Activated B cell treated with CpG ODN at 0.5 μM for 24 hours (primary cell): ENCODE measurements at places on chromosomes 1 and 21.

DNA sequence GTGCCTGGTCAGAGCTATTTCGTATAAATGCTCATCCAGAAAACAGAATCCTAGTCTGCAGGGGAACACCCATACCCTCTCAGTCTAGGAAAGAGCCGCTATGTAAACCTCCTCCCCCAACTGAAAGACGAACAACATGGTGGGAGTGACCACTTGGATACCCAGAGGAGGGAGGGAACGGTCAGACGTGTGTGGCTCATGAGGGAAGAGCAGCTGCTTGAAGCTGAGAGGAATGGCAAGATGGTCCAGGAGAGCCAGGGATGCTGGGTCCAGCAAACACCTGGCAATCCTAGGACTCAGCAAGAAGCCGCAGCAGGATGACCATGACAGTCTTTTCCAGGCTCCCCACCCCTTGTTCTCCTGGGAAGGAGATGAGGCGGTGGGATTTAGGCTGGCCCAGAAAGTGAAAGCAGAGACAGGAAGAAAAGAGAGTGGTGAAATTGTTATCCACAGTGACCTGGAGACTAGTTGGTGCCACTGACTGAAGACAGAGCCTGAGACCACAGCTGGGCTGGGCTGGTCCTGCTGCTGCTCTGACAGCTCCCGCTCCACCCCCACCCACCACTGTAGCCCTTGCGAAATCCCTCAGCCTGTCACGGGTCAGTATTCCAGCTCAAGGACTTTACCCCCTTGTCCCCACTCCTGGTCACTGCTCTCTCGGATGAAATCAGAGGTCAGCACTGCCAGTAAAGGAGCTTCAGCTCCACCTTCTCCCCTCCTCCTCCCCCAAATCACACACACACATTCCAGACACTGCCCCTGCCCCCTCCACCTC, 3.6 kb downstream of the CERS2 start:
- H3K27me3 ChIP-seq, result no peaks in the 10 kb centered on the region
- DNase-seq, result no peak
- H3K4me3 ChIP-seq, result no peak overlapping the region
- peaks cover 40% of the 10 kb centered on the region for H3K4me1 ChIP-seq
- peak overlapping the region; percentile 63 for H3K27ac ChIP-seq

DNA sequence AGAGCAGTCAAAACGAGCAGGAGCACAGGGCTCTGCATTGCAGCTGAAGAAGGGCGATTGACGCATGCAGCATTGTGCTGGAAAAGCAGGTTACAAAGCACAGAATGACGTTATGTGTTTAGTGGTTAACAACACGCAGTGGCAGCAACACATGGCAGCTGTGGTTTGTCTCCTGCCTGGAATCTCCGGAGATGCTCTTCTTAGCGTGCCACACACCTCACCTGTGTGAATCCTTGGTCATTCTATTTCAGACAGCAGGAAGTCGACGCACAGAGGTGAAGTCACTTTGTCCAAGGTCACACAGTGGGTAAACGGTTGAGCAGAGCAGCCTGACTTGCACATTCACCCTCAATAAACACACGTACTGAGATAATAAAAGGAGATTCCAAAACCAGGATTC, 14.7 kb downstream of the OBSCN start:
- H3K27ac ChIP-seq, result no peak overlapping the region
- DNase-seq, result no peak
- H3K4me3 ChIP-seq, result no peak overlapping the region

DNA sequence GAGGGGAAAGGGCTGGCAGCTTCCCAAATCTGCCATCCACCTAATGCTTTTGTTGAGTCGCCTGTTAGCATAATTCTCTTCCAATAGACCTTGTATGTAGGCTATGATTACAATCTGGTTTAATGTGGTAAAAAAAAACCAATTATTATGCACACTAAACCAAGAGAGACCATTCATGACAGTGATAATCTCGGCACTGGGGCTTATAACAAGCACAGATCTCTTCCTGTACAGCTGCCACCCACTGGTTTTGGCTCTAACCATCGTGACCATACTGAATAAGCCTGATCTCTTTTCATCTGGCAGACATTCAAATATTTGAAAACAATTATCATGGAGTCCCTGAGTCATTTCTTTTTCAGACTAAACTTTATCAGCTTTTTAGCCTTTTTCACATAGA, 12.0 kb upstream of the SYT14 start:
- no peak overlapping the region for H3K27ac ChIP-seq
- peaks cover 14% of the 10 kb centered on the region for H3K27me3 ChIP-seq
- no peaks in the 10 kb centered on the region for H3K4me1 ChIP-seq
- DNase-seq, result no peak

- no peaks in the 10 kb centered on the region for H3K27me3 ChIP-seq
- no peak for DNase-seq
- H3K4me1 ChIP-seq, result peaks cover 41% of the 10 kb centered on the region
- H3K4me3 ChIP-seq, result no peak overlapping the region
Measured at GRCh38 chr1:67332653-67333529, 25.2 kb downstream of the IL12RB2 start.

DNA sequence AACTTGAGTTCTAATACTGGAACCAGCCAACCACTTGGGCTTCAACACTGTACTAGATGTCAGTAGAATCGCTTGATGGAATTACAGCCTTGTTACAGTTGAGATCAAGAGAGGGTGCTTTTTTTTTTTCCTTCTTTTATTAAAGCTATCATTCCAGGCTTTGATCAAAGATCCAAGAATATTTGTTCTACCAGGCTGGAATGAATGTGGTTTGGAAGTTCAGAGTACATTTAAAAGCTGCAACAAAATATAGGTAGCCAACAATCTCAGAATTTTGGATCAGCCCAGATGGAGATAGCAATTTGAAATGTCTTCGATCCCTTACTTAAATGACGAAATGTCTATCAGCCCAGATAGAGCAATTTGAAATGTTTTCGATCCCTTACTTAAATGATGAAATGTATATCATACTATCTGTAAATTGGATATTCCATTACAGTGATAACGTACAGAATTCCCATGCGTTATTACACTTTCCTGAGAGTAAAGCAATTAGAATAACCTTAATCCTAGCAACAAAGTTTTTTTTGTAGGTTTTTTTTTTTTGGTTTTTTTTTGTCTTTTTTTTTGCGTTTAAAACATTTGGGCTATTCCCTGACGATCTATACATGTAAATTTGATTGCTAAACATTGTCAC, 3.6 kb downstream of the ZNF281 start:
- H3K27ac ChIP-seq, result no peak overlapping the region
- H3K4me3 ChIP-seq, result peak overlapping the region; percentile 42
- peaks cover 75% of the 10 kb centered on the region for H3K36me3 ChIP-seq
- peaks cover 54% of the 10 kb centered on the region for H3K4me1 ChIP-seq
- H3K27me3 ChIP-seq, result no peaks in the 10 kb centered on the region

GRCh38 chr1:160451119-160451858, 50.9 kb downstream of the VANGL2 start:
- H3K27me3 ChIP-seq, result no peaks in the 10 kb centered on the region
- no peaks in the 10 kb centered on the region for H3K36me3 ChIP-seq
- H3K27ac ChIP-seq, result peak overlapping the region; percentile 74
- DNase-seq, result no peak
- H3K4me3 ChIP-seq, result peak overlapping the region; percentile 26

- H3K27ac ChIP-seq, result no peak overlapping the region
- no peaks in the 10 kb centered on the region for H3K27me3 ChIP-seq
- DNase-seq, result no peak
- H3K36me3 ChIP-seq, result peaks cover 63% of the 10 kb centered on the region
Measured at GRCh38 chr1:180085331-180085730, 69.3 kb upstream of the QSOX1 start.

DNA sequence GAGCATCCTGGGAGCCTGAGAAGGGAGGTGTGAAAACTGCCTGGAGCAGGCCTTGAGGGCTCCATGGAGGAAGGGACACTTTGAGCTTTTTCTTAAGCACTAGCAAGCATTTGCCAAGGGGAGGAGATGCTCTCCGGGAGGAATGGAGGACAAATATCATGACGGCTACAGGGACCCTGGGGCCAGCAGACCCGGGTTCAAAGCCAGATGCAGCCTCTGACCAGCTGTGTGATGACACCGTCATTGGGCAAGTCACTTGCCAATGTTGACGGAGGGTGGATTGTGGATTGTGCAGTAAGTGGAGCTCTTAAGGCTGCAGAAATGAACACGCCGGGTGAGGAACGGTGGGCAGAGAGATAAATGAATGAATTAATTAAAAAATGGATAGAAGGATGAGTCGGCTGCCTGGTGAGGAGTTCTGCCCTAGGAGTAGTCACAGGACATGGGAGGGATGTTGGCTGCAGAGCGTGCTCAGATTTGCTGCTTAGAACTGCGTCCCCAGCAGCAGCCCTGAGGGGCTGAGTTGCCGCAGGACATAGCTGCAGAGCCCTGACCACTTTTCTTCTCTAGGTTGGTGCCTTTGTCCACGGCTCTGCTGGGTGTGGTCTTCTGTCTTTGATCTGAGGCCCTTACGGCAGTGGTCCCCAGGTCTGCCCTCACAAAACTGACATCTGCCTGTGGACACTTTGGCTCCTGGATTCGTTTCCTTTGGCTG, 507.6 kb downstream of the NPHP4 start:
- H3K36me3 ChIP-seq, result no peaks in the 10 kb centered on the region
- no peak overlapping the region for H3K4me3 ChIP-seq
- no peak for DNase-seq
- H3K27ac ChIP-seq, result no peak overlapping the region
- H3K27me3 ChIP-seq, result peaks cover 2% of the 10 kb centered on the region
- no peaks in the 10 kb centered on the region for H3K4me1 ChIP-seq

DNA sequence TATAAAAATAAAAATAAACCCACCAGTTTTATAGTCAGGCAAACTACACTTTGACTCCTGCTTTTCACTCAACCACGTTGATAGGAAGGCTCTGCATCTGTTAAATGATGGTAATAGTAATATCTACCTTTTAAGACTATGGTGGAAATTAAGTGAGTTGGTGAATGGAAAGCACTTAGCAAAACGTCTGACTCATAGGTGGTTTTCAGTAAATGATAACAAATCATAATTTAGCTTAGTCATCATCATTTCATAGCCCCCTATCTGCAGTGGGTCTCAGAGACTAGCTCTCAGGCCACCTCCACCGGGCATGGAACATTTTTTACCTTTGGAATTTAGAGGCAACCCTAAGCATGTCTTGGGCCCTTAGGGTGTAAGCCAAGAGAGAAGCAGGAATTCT, 160.0 kb downstream of the PDE4B start:
- H3K36me3 ChIP-seq, result no peaks in the 10 kb centered on the region
- no peak overlapping the region for H3K27ac ChIP-seq
- H3K4me1 ChIP-seq, result no peaks in the 10 kb centered on the region
- no peaks in the 10 kb centered on the region for H3K27me3 ChIP-seq

GRCh38 chr1:187839873-187840272, 1011.1 kb downstream of the PLA2G4A start:
- no peak for DNase-seq
- no peaks in the 10 kb centered on the region for H3K27me3 ChIP-seq
- H3K27ac ChIP-seq, result no peak overlapping the region
- H3K36me3 ChIP-seq, result no peaks in the 10 kb centered on the region
